Activated T-cell treated with anti-CD3 and anti-CD28 coated beads, Interleukin-2, amount 50 U/mL, for 48 hours (primary cell): ENCODE measurements at places on chromosomes 2 and 18.

GRCh38 chr2:30115141-30115980 lies 31.4 kb upstream of the YPEL5 start:
- DNase-seq = peak; percentile 82

DNA sequence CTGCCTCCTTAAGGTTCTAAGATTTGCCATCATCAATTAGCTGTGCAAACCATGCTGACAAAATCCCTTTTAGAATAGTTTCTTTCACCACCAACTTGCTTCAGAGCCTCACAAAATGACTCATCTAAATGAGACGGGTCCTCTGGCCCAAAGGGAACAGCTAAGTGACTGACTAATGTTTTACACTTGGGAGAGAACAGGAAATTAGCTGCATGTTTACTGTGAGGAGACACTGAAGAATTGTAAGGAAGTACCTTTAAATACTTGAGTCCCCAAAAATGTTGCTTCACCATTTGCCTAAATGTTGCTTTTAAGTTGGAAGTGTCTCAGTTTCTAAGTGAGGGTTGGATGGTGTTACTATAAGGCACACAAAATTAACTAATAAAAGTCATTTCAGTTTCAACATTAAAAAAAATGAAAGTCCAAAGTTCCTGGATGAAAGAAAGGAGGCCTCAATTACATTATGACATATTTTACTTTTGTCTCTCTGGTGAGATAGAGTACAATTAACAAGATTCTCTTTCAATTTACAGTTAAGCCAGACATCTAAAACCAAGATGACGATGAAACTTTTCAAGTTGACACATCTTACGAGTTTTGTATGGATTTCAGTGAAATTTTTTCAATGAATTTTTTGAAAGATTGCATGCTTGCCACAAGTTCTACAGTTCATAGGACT lies 229.1 kb upstream of the FN1 start:
- no peak for DNase-seq

- DNase-seq = peak; percentile 44
Measured at GRCh38 chr2:237704501-237705434, 77.4 kb downstream of the LRRFIP1 start.

- peak; percentile 63 for DNase-seq
Measured at GRCh38 chr2:136057023-136057801, 60.7 kb downstream of the CXCR4 start.

- DNase-seq = no peak
Measured at GRCh38 chr2:97736608-97737330, 23.4 kb downstream of the ZAP70 start.

GRCh38 chr2:148896136-148896535 lies 21.1 kb downstream of the KIF5C start:
- no peak for DNase-seq

DNA sequence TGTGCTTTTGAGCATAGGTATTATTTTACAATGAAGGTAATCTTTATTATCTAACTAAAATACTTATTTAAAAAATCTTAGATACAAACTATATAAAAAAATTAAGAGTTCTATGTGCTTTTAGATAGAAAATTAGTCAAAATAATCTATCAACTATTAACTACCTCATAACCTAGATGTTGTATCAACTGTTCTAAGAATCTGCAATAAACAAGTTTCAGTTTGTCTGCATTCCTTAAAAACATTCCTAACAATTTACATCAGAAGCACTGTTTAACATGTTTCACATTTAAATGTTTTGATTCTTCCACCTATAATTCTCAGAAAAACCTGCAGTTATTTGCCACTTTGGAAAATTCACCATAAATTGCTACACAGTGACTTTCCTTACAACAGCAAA lies 33.3 kb downstream of the NDUFS1 start:
- DNase-seq = no peak

DNA sequence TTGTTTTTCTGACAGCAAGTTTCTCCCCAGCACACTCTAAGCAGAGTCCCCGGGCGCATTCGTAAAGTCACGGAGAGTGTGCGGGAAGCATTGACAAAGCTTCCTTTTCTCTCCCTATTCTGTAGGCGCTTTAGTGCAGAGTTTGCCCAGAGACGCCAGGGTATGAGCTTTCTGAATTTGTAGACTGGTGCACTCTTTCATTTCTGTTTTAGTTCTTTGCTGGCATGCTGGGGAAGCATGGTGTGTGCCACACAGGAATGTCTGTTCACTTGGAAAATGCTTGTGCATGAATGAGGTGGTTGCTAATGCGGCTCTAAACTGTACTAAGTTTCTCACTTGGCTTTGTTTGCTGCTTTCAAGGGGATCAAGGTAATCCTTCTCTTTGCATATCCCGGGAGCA lies 102.6 kb downstream of the RTN4 start:
- DNase-seq = no peak

DNA sequence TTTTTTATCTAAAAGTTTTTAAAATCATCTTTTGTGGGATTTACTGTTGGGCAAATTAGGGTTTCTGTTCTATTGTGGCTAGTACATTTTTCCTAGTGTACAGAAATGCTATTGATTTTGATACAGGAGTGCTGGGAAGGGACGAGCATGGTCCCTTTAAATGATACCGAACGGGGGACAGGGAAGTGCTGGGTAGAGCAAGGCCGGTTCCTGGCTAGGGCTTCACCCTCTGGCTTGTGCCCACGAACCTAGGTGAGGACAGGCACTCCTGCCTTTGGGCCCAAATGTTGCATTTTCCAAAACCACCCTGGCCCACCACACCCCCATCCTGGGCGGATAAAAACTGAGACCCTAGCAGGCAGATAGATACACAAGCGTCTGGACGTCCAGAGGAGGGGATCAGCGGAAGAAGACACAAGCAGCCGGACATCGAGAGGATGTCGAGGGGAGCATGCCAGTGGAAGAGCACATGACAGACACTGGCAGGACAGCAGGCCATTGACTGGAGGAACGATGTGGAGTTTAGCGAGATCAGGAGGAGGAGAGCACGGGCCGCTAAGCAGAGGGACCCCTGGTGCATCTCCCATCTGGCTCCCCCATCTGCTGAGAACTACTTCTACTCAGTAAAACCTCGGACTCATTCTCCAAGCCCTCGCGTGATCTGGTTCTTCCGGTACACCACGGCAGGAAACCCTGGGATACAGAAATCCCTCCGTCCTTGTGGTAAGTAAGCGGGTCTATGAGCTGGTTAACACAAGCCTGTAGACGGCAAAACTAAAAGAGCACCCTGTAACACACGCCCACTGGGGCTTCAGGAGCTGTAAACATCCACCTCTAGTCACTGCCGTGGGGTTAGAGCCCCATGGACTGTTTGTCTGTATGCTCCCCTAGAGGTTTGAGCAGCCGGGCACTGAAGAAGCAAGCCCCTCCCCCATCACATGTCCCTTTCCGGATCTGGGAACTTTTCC lies 13.5 kb upstream of the CALCRL start:
- no peak for DNase-seq

GRCh38 chr2:207871506-207871905 lies 101.8 kb upstream of the FZD5 start:
- no peak for DNase-seq

DNA sequence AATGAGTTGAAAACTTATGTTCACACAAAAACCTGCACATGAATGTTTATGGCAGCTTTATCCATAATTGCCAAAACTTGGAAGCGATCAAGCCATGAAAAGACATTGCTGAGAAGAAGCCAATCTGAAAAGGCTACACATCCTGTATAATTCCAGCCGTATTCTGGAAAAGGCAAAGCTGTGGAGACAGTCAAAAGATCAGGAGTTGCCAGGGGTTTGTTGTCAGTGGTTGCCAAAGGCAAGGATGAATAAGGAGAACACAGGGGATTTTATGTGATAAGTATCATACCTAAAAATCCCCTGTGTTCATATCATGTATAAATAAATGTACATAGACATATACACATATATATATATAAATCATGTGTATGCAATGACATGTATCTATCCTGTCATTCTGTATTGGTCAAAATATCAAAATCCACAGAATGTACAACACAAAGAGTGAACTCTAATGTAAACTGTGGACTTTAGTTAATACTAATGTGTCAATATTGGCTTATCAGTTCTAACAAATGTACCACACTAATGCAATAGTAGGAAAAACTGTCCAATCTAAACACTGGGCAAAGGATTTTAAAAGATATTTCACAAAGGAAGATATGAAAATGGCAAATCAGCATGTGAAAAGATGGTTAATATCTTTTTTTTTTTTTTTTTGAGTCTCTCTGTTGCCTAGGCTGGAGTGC lies 75.8 kb downstream of the PTRHD1 start:
- DNase-seq = no peak

- DNase-seq = no peak
Measured at GRCh38 chr2:165469417-165469816, at the start of gene CSRNP3. TSS of gene CSRNP3 (plus strand) at chr2:165469698. CDS start at chr2:165595066, 125,368 bp downstream.

- peak; percentile 22 for DNase-seq
Measured at GRCh38 chr2:66575625-66576310, 140.8 kb downstream of the MEIS1 start.

DNA sequence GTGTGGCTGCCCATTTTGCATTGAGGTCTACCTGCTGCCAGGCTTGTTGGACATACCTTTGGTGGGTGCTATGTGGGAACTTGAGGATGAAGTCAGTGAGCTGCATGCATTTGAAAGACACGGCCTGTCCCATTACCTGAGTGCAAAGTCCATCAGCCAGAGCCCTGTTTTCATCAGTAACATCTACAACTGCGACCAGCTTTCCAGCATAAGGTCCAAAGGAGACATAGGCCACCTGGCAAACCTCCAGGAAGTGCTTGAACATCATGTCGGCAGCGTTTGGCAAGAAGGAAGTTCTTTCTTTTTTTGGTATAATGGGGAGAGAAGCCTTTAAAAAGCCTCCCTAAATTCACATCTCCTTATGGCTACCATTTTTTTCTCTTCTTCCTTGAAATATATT lies 143.1 kb downstream of the FAM161A start:
- no peak for DNase-seq

- DNase-seq = no peak
Measured at GRCh38 chr2:176432434-176432833, 163.2 kb downstream of the MTX2 start.

DNA sequence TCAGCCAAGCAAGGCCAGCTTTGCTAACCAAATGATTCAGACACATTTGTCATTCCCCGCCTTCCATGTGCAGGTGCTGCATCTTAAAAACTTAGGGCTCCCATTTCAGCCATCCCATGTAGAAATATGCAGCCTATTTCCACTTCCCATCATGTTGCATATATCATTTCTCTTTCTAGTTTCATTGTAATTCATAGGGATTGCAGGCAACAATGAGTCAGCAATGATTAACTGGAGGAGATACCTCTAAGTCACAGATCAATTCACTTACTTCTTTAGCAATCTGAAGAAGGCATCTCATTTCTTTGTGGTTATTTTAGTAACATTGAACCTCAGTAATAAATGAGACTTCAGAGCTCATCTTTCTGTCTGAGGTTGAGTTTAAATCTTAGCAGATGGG lies 276.1 kb upstream of the PKDCC start:
- DNase-seq = no peak

- DNase-seq = no peak
Measured at GRCh38 chr2:67055387-67056304, 341.5 kb upstream of the ETAA1 start.

- no peak for DNase-seq
Measured at GRCh38 chr2:175930504-175930903, 71.6 kb downstream of the LNPK start.

GRCh38 chr2:127277028-127277427 lies 16.9 kb downstream of the ERCC3 start:
- no peak for DNase-seq

- DNase-seq = peak; percentile 24
Measured at GRCh38 chr18:58438958-58439300, 190.0 kb downstream of the ALPK2 start.

DNA sequence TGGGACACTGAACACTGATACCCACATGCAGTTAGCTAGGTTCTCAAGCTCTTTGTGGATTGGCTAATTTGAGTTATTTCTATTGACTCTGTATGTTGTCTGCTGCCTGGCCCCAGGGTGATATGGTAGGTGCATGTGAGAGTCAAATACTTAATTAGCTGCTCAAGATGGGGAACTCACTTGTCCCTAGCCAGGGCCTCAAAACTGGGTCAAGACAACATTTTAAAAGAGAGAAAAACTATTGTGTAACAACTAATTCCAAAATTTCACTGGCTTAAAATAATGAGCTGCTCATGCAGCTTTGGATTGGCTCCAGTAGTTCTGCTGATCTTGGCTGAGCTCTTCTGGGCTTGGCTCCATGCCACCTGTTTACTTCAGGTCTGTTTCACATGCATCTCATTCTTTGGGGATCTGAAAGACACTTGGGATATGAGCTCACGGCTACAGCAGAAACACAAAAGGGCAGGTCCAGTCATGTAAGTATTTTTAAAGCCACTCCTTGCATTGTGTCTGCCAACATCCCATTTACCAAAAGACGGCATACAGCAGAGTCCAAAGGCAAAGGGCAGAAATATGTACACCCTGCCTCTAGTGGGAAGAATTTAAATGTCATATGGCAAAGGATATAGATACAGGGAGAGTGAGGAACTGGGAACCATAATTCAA lies 716.8 kb downstream of the SUCLG1 start:
- no peak for DNase-seq

GRCh38 chr2:157061799-157062198 lies 195.7 kb upstream of the GALNT5 start:
- no peak for DNase-seq

GRCh38 chr18:46700066-46700824 lies 43.2 kb upstream of the LOXHD1 start:
- no peak for DNase-seq

DNA sequence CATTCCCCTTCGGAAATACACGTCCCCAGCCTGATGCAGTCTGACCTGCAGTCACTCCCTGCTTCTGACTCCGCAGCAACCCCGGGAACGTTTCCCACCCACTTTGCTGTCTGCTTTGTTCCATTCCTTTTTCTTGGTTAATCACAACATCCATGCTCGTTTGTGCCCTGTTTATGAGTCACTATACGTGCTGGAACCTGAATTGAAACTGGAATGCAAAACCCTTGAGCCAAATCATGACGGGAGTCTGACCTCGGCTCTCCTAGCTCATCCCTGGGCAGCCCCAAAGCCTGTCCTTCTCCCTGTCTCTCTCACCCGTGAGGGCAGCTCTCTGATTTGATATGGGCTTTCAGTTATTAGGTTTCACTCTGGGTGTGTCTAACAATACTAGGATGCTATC lies 57.1 kb upstream of the RNF152 start:
- DNase-seq = no peak

DNA sequence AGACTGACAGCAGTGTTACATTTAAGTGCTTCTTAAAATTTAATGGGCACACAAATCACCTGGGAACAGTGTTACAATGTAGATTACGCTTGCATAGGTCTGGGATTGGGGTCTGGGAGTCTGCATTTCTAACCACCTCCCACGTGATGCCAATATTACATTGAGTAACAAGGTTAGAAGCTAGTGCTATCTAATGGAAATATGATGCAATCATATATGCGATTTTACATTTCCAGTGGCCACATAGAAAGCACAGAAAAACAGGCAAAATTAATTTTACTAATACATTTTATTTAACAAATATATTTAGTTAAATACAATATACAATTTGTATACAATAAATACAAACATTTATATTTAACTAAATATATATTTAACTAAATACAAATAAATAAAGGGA lies 53.7 kb downstream of the SCN7A start:
- no peak for DNase-seq

DNA sequence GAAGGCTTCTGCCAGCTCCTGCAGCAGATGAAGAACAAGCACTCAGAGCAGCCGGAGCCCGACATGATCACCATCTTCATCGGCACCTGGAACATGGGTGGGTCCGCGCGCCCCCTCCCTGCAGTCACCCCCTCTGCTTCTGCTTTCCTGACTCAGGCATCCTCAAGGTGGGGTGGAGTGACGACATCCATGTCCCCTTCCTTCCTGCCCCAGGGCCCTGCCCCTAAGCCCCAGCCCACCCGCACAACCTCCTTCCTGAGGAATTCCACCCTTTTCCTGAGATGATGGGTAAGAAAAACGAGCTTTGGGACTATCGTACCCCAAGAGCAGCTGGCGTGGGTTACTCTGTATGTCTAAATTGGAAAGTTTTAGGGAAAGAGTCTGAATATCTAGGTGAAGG lies 89.7 kb upstream of the ATG16L1 start:
- no peak for DNase-seq
